GM23248 (cell line): ENCODE measurements at places on chromosomes 12 and 14. TPM values are rescaled to one million over a fixed set of nuclear protein-coding genes. Genes with fewer than 3 reads are reported as not detected.

The TAS2R50 gene
- 0.32 TPM in 1 of 2 replicates, not detected in the other for total RNA-seq

The LUM gene
- total RNA-seq, result 556 and 573 TPM in 2 replicates

The TRMT61A gene
- 13.2 and 15.0 TPM in 2 replicates for total RNA-seq

The KRT85 gene
- total RNA-seq, result not detected in 2 replicates

The RD3L gene
- total RNA-seq, result not detected in 2 replicates

The MSRB3 gene
- 74.1 and 75.1 TPM in 2 replicates for total RNA-seq

The ATF7IP gene
- 14.3 and 17.7 TPM in 2 replicates for total RNA-seq

The PTHLH gene
- total RNA-seq, result 0.51 and 6.4 TPM in 2 replicates

The PZP gene
- not detected in 2 replicates for total RNA-seq

The NANOG gene
- 0.13 TPM in 1 of 2 replicates, not detected in the other for total RNA-seq

The FOXN4 gene
- not detected in 2 replicates for total RNA-seq

The GZMB gene
- total RNA-seq, result not detected in 2 replicates

The FKBP3 gene
- total RNA-seq, result 28.3 and 40.9 TPM in 2 replicates

The CELA1 gene
- not detected in 2 replicates for total RNA-seq

The LALBA gene
- total RNA-seq, result not detected in 2 replicates

The HSPA2 gene
- 28.1 and 28.9 TPM in 2 replicates for total RNA-seq

The MNAT1 gene
- 32.5 and 53.8 TPM in 2 replicates for total RNA-seq

The RNASE7 gene
- not detected in 2 replicates for total RNA-seq

The SYT1 gene
- total RNA-seq, result 2.4 and 3.0 TPM in 2 replicates

The NTN4 gene
- total RNA-seq, result 63.7 and 76.6 TPM in 2 replicates

The SP1 gene
- total RNA-seq, result 30.3 and 37.8 TPM in 2 replicates

The CLBA1 gene
- total RNA-seq, result 10.4 and 13.5 TPM in 2 replicates

The LMO3 gene
- total RNA-seq, result not detected in 2 replicates

The SGPP1 gene
- 38.4 and 44.5 TPM in 2 replicates for total RNA-seq

The C14orf180 gene
- total RNA-seq, result not detected in 2 replicates

The RIMKLB gene
- 21.9 and 23.2 TPM in 2 replicates for total RNA-seq

The WNT5B gene
- total RNA-seq, result 505 and 529 TPM in 2 replicates

The CLMN gene
- 0.11 and 0.76 TPM in 2 replicates for total RNA-seq

The SOCS4 gene
- 15.7 TPM in 2 replicates for total RNA-seq

The FITM1 gene
- not detected in 2 replicates for total RNA-seq

The BMP4 gene
- total RNA-seq, result not detected in 2 replicates

The UBE3B gene
- total RNA-seq, result 32.0 and 34.7 TPM in 2 replicates

The TAS2R30 gene
- 0.13 and 0.32 TPM in 2 replicates for total RNA-seq
